M059J (cell line): ENCODE measurements at places on chromosomes 7 and 10.
A peak's percentile ranks its signal among the peaks of the same experiment; 100 is the strongest.

DNA sequence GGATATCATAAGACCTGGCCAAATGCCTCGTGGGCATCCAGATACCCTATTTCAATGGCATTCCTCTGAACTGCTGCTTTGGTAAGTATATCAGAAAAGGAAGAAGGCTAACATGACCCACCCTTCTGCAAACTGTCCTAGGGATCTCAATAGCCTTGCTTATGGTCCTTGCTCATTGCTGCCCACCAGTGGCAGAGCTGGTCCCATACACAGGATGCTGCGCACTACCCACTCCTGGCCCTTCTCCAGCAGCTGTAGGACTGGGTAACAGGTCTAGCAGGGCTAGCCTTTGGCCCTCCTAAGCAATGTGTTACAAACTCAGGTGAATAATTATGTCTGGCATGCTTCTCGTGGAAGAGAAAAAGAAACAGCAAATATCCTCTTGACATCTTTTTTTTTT lies 72.5 kb downstream of the C10orf90 start:
- DNase-seq = peak; percentile 46

DNA sequence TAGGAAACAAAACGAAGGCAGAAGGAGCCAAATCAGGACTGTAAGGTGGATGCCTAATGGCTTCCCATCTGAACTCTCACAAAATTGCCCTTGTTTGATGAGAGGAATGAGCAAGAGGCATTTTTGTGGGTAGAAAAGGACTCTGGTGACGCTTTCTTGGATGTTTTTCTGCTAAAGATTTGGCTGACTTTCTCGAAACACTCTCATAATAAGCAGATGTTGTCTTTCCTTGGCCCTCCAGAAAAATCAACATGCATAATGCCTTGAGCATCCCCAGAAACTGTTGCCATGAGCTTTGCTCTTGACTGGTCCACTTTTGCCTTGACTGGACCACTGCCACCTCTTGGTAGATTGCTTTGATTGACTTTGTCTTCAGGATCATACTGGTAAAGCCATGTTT lies 13.5 kb downstream of the PTPN12 start:
- DNase-seq = peak; percentile 35

GRCh38 chr7:51082096-51082840 lies 234.3 kb downstream of the COBL start:
- DNase-seq = no peak

- DNase-seq = no peak
Observed at GRCh38 chr7:143512488-143513340, 35.0 kb downstream of the TAS2R41 start.

DNA sequence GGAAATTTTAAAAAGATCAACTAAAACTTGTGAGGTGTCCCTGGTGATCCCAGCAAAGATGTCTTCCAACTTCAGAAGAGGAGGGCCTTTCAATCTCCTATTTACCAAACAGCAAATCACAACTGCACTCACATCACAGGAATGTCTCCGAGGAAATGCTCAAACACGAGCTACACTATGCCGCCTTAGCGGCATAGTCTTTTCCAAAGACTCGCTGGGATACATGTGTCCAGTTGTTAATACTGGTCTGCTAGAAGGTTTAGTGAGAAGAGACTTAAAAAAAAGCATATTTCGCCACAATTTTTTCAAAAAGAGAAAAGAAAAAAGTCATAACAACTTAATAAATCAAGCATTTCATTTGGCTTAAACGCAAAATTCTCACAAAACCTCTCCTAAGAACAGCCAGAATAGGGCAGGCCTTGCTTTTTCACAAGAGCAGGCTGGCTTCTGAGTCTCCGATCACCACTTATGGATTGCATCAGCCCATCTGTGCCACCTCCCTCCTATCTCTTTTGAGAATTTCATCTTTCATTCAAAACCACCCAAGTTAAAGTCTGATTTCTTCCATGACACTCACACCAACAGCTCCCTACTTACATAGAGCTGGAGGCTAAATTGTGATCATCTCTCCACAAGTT lies 66.1 kb downstream of the GNA12 start:
- DNase-seq = no peak

DNA sequence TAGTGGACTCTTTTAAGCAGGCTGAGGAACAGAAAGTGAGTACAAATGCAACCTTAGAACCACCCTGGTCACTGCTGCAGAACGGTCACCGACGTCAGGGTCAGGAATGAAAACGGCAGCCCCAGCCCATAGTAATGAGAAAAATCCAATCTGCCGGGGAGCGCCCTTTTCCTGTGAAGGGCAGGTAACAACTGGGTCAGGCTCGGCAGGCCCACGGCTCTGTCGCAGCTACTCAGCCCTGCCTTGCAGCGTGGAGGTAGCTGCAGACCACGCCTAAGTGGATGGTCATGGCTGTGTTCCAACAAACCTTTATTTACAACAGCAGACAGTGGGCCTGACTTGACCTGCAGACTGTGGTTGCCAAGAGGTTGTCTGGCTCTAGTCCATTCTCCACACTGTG lies 563.2 kb downstream of the DNAJB6 start:
- no peak for DNase-seq

DNA sequence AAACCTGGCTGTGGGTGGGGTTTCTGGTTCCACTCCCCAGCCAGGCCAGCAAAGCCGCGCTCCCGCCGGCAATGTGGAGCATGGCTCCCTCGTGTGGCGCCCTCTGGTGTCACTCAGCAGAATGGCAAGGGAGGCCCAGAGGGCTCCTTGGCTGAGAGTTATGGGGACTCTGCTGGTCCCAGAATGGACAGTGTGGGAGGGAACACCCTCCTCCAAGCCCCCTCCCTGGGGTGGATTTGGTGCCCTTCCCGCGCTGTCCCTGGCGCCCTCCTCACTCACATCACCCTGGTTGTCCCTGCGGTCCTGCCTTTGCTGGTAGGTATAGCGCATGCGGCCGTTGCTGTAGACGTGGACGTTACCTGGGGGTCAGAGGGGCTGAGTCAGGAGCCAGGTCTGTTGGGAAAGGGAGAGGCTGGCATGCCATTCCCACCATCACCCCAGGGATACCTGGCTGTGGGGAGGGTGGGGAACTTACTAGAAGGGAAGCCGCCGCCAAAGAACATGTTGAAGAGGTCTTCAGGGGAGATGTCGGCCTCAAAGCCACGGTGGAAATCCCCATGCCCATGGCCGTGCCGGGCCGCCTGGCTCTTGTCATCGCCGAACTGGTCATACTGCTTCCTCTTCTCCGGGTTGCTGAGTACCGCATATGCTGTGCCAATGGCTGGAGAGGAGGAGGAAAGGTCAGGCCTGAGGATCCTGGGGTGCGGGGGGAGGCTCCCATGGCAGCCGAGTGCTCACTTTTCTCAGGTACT lies 14.0 kb downstream of the DNAJB12 start:
- no peak for DNase-seq

- DNase-seq = no peak
Observed at GRCh38 chr10:113541549-113541927, 11.3 kb upstream of the HABP2 start.

GRCh38 chr10:74502963-74503608 lies 323.3 kb upstream of the KAT6B start:
- DNase-seq = peak; percentile 73

DNA sequence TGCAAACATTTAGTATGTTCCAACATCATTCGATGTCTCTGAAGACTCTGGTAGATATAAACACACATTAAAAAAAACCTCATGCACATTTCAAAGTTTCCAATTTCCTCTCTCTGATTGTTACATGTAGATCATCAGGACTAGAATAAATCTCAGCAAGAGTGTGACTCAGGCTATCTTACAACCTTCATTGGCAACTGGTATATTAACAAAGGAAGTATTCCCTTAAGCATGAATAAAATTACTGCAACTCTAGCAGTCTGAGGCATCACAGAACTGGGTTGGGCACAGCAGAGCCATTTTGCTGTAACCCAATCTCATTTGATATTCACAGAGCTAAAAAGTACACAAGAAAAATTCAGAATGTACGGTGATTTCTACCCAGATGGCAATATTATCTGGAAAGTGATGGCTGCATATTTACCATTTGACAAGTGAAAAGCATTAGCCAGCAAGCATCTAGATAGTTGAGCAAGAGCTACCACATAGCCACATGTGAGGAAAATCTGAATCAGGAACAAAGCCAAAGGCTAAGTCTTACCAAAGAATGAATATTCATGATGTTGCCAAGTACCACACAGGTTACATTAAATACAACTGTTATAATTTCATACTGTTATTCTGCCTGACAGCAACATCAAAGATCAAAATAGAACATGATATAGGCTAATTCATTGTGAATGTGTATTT lies 232.2 kb downstream of the CRPPA start:
- DNase-seq = peak; percentile 11

DNA sequence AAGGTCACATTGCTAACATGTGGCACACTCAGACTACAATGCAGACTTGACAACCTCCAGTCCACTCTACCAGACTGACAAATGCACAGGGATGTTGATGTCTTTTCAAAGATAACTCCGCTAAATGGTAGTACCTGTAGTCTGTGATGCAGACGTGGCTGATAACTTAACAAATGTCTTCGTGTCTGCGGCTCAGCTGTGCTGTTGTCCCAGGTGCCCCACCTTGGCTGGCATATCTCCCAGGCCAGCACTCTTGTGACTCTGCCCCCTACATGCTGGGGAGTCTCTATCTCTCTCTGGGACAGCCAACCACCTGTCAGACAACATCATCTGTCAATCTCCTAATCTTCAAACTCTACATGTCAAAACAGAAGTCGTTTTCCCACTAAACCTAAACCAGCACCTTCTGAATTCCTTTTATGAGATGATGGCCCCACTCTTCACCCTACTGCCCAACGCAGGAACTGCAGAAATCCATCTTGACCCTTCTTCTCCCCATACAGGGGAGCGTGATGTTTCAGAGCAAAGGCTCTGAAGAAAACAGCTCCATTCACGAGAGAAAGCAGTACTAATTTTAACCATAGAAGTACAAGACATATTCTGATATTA lies 156.4 kb downstream of the USP6NL start:
- no peak for DNase-seq

DNA sequence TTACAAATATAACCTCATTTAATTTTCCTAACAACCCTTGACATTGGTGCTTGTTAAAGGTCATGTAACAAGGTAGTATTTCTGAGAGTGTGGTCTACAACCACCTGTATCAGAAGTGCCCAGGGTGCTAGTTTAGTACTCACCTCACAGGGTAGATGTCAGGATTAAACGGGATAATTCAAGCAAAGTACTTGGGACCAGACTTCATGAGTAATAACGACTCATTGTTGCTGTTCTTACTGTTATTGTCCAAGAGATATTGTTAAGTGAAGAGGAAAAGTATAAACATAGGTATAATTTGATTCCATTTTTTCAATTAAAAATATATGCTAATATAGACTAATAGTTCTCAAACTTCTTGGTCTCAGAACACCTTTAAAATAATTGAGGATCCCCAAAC lies 179.3 kb downstream of the WNT2 start:
- peak; percentile 70 for DNase-seq

- DNase-seq = peak; percentile 44
Observed at GRCh38 chr10:101053516-101053915, 8.3 kb upstream of the KAZALD1 start.
